ENCODE measurements at places on chromosomes 1 and 21.
A peak's percentile ranks its signal among the peaks of the same experiment; 100 is the strongest.

DNA sequence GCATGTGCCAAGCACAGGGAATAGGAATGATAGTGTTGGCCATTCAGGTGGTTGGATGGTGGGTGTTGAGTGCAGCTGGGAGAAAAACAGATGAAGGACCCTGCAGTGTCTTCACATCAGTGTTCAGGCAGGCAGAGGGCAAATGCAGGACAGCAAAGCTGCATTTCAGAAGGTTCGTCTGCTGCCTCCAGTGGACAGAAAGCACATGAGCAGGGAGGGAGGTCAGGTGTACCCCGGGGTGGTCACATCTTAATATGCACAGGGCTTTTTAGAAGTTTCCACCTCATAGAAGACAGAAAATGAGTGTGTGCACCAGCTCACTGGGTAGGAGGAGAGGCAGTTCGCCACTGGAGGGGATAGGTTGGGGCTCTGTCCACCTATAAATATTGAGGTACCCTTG is 184.9 kb downstream of the SLC35F3 start:
- H3K27ac ChIP-seq = no peak overlapping the region
- H3K27me3 ChIP-seq = peaks cover 12% of the 10 kb centered on the region
- H3K36me3 ChIP-seq = no peaks in the 10 kb centered on the region
- H3K4me3 ChIP-seq = no peak overlapping the region
- DNase-seq = no peak
- no peaks in the 10 kb centered on the region for H3K4me1 ChIP-seq

DNA sequence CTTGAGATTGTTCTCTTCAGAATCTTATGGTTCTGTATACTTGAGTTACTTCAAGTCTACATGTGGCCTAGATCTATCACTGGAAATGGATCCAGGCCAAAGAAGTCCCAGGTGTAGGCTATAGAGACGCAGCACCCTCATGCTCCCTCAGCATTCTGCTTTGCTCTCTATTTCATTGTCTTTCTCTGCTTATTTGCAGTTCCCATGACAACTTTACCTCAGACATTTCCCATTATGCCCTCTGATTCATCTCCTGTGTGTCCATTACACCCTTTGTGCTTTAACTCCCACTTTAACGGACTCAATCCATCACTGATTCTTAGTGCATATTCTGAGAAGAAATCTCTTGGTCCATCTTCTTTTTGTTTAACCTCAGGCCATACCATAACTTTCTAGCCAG is 236.9 kb upstream of the NRIP1 start:
- peaks cover 19% of the 10 kb centered on the region for H3K36me3 ChIP-seq
- no peak for DNase-seq
- H3K27ac ChIP-seq = no peak overlapping the region
- peaks cover 9% of the 10 kb centered on the region for H3K4me1 ChIP-seq
- no peaks in the 10 kb centered on the region for H3K27me3 ChIP-seq
- no peak overlapping the region for H3K4me3 ChIP-seq

- no peaks in the 10 kb centered on the region for H3K36me3 ChIP-seq
- peak overlapping the region; percentile 3 for H3K27ac ChIP-seq
- no peak overlapping the region for H3K4me3 ChIP-seq
- no peaks in the 10 kb centered on the region for H3K4me1 ChIP-seq
Observed at GRCh38 chr1:239920214-239920613, 171.5 kb upstream of the FMN2 start.

DNA sequence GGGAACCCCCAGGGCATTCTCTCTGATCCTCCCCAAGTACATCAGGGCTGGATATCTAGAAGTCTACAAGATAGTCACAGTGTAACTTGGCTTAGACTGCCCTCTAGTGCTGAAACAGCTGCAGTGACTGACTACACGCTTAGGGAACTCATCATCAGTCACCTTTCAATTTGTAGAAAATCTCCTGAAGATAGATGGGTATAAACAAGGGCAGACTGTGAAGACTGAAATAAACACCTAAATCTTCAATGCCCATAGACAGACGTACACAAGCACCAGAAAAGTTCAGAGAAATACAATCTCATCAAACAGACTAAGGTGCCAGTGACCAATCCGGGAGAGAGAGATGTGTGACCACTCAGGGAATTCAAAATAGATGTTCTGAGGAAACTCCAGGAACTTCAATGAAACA is 46.6 kb downstream of the PACC1 start:
- H3K4me3 ChIP-seq = no peak overlapping the region
- no peaks in the 10 kb centered on the region for H3K4me1 ChIP-seq
- H3K36me3 ChIP-seq = peaks cover 77% of the 10 kb centered on the region
- DNase-seq = peak; percentile 32
- H3K27ac ChIP-seq = no peak overlapping the region

DNA sequence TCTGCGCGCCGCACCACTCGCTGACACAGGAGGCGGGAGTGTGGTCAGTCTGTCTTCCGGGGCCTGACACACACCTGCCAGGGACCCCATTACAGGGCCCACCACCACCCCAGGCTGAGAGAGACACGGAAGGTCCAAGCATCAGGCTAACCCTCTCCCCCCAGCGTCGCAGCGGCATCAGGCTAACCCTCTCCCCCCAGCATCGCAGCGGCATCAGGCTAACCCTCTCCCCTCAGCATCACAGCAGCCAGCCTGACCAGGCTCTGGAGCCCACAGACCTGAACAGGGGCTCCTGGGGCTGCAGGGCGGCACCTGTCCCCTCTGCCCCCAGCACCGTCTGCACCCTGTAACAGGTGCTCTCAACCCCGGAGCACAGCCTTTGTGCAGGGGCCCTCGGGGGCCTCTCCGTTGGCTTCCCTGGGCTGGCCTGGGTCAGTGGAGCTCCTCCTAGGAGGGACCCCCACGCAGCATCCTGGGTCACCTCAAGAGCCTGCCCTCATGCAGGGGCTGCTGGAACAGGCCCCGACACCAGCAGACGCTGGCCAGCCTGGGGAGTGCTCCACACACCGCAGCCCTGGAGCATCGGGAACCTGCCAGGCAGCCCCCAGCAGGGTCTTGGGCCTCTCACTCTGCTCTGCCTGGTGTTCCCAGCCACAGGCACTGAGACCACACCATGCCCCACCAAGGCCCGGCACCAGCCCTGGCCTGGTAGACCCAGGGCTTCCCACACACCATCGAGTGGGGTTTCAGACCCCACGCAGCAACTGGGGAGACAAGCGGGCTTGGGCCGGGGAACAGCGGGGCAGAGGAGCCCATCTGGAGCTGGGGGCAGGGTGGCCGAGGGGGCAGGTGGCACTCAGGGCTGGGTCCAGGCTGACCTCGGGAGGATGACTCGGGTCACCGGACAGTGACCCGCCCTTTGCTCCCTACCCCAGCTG is 67.0 kb downstream of the MEGF6 start:
- H3K4me1 ChIP-seq = peaks cover 25% of the 10 kb centered on the region
- no peaks in the 10 kb centered on the region for H3K36me3 ChIP-seq
- H3K27me3 ChIP-seq = no peaks in the 10 kb centered on the region
- no peak for DNase-seq
- no peak overlapping the region for H3K4me3 ChIP-seq

- DNase-seq = no peak
- H3K4me3 ChIP-seq = no peak overlapping the region
- peaks cover 3% of the 10 kb centered on the region for H3K4me1 ChIP-seq
- no peak overlapping the region for H3K27ac ChIP-seq
- H3K36me3 ChIP-seq = peaks cover 6% of the 10 kb centered on the region
- H3K27me3 ChIP-seq = peaks cover 11% of the 10 kb centered on the region
Observed at GRCh38 chr1:84442256-84442655, 36.8 kb upstream of the RPF1 start.

DNA sequence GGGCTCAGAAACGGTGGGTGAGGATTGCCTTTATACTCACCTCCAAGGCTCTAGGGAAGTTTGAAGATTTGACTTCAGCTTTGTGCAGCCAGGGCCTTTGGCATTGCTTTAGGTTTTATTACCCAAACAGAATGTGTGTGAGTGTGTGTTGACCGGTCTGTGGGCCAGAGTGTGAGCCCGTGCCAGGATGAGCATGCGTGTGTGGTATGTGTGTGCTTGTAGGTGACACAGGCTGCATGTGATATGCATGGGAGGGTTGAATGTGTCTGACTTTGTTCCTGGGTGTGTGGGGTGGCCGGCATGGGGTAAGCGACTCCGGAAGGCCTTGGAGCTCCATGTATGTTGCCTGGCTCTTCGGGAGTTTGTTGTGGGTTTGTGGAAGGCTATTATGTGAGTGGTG is 160.5 kb downstream of the FOXD2 start:
- H3K4me1 ChIP-seq = peaks cover 40% of the 10 kb centered on the region
- H3K4me3 ChIP-seq = no peak overlapping the region
- peaks cover 24% of the 10 kb centered on the region for H3K27me3 ChIP-seq

DNA sequence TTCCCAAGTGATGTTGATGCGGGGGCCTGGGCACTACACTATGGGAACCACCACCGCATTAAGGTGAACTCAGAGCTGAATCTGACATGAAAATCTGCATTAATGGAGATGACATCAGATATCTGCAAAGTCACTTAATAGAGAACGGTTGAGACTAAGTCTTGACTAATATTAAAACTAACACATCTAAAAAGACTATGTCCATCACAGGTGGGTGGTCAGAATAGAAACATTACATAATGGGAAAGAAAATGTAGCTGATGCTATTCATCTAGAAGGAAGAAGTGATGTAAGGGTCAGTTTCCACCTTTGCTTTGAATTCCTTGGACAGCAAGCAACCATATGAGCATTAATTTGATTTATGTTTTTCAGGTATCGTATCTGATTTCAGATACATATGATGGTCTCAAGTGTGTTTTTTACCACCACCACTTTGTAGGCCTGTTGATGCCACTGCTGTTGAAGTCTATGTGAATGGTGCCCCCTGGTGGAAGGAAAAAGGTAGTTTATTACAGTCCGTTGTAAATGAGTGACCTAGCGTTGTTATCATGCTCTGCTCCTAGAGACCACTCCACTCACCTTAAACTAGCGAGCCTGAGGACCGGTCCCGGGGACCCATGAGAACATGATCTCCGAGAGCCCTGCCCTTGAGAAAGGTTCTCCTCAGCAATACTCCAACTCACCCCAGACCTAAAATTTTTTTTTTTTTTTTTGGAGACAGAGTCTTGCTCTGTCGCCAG is 73.5 kb downstream of the BACH1 start:
- H3K4me1 ChIP-seq = no peaks in the 10 kb centered on the region
- peak; percentile 50 for DNase-seq
- peaks cover 20% of the 10 kb centered on the region for H3K36me3 ChIP-seq
- H3K27ac ChIP-seq = no peak overlapping the region

DNA sequence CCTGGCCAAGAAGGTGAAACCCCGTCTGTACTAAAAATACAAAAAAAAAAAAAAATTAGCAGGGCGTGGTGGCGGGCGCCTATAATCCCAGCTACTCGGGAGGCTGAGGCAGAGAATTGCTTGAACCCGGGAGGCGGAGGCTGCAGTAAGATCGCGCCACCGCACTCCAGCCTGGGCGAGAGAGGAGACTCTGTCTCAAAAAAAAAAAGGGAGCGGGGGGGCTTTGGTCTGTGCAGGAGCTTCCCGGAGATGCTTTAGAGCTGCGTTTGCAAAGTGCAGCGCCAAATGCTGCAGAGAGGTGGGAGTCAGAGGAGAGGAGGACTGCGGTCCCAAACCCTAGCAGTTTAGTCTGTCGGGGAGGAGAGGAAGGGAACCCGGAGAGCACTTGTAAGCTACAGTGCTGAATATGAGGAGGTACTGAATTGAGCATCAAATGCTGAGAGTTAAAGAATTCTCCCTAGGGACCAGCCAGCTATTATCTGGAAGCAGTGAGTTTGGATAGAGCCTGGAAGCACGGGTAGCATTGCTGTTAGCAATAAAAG is 569 bp downstream of the FALEC start:
- peak; percentile 26 for DNase-seq
- peaks cover 17% of the 10 kb centered on the region for H3K36me3 ChIP-seq
- peaks cover 48% of the 10 kb centered on the region for H3K4me1 ChIP-seq
- H3K4me3 ChIP-seq = peak overlapping the region; percentile 82
- peak overlapping the region; percentile 14 for H3K27ac ChIP-seq

- H3K4me3 ChIP-seq = no peak overlapping the region
- peaks cover 14% of the 10 kb centered on the region for H3K4me1 ChIP-seq
- H3K27me3 ChIP-seq = peaks cover 4% of the 10 kb centered on the region
- peaks cover 22% of the 10 kb centered on the region for H3K36me3 ChIP-seq
- no peak overlapping the region for H3K27ac ChIP-seq
Observed at GRCh38 chr1:43438576-43438952, 15.2 kb downstream of the HYI start.

- no peak overlapping the region for H3K27ac ChIP-seq
- H3K4me1 ChIP-seq = peaks cover 14% of the 10 kb centered on the region
Observed at GRCh38 chr1:53616511-53616910, 122.5 kb downstream of the GLIS1 start.

GRCh38 chr1:52916241-52916975 is 5.1 kb downstream of the ECHDC2 start:
- H3K4me1 ChIP-seq = no peaks in the 10 kb centered on the region
- no peak for DNase-seq
- H3K4me3 ChIP-seq = no peak overlapping the region
- no peak overlapping the region for H3K27ac ChIP-seq

- H3K27me3 ChIP-seq = no peaks in the 10 kb centered on the region
- no peak overlapping the region for H3K27ac ChIP-seq
- H3K4me1 ChIP-seq = peaks cover 33% of the 10 kb centered on the region
- H3K4me3 ChIP-seq = no peak overlapping the region
Observed at GRCh38 chr1:84083307-84083706, 60.8 kb upstream of the PRKACB start.

DNA sequence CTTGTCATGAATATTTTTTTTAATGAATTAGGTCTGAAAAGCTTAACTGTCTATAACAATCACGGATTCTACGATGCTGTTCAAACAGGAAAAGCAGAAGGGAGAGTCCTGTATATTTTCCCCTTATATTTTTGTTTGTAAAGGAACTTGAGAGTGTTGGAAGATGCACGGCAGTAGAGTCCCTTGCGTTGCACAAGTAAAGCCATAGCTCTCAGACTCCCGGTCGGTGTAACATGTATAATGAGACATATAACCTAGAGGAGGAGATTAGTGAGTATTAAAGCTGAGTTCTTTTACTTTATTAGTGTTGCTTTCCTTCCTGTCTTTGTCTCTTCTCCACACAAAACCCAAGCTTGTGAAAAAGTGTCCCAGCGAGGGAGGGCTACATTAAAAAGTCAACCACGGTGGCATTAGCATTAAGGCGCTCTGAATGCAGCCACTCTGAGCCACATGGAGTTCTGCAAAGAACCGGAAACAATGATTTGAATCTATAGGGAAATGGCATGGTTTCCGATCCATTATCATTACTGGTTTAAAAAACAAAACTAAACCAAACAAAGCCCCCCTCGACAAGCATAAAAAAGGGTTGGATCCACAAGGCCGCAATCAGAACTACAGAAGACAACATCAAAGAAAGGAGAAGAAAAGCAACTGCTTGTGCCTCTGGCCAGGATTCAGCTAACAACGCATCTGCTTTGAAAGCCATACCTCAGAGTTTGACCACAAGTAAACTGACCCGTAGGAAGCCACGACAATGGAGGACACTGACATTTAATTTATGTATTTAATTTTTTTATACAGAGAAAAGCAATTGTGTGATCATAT is 356.8 kb downstream of the LMO4 start:
- no peaks in the 10 kb centered on the region for H3K27me3 ChIP-seq
- H3K36me3 ChIP-seq = no peaks in the 10 kb centered on the region
- no peak for DNase-seq
- H3K4me1 ChIP-seq = peaks cover 50% of the 10 kb centered on the region
- peak overlapping the region; percentile 97 for H3K27ac ChIP-seq

DNA sequence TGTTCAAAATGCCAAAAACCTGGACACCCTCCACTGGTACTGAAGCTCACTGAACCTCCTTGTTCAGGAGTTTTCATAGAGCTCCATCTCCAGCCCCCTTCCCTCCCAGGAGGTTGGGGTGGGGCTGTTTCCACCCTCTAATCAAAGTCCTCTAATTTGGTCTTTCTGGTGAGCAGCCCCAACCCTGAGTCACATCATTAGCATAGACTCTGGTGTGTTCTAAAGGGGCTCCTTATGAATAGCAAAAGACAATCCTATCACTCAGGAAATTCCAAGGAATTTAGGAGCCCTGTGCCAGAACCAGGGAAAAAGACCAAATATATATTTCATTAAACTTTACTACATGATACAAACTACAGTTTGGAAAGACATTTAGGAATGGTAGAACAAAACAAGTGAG is 13.2 kb upstream of the UBE4B start:
- H3K4me3 ChIP-seq = no peak overlapping the region
- peaks cover 4% of the 10 kb centered on the region for H3K36me3 ChIP-seq
- no peak overlapping the region for H3K27ac ChIP-seq
- DNase-seq = no peak

Data from nephron progenitor cell (in vitro differentiated cells).